CD4-positive, alpha-beta T cell treated with Interferon alpha-2 for 1 hour (primary cell): ENCODE measurements at places on chromosomes 11 and 22.

DNA sequence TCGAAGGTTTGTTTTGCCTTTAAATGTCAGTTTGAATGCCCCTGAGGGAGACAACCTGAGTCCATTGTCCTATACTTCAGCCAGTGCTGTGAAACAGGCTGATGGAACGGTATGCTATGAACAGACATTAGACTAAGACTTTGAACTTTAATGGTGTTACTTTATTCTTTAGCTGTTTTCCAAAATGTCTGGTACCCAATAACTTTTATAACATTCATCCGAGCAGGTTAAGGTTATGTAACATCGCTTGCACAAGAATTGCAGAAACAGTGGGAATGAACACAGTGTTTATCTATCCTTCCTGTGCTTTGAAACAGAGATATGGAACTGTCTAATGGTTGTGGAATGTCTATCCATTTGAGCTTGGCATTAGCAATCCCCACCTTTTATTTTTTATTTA lies 12.5 kb upstream of the PTS start:
- DNase-seq, result no peak

DNA sequence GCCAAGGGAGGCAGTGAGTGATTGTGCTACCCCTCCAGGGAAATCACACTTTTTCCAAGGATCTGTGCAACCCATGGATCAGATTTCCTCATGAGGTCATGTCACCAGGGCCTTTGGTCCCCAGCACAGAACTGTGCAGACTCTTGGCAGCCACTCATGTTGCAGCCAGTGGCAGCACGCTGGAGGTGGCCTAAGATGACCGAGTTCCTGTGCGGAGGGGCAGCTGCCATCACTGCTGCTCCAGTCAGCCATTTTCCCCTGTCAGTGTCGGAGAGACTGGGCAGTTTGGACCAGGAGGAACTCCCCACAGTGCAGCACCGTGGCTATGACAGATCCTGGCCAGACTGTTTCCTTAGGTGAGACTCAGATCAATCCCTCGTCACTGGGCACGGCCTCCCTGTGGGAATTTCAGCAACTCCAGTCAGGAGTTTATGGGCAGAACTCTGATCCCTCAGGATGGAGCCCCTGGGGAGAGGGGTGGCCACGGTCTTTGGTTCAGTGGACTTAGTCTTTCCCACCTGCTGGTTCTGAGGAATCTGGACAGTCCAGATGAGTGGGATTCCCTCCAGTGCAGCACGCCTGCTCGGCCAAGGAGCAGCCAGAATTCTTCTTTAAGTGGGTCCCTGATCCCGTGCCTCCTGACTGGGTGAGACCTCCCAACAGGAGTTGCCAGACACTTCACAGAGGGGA lies 194.6 kb upstream of the CARD18 start:
- DNase-seq, result no peak

- DNase-seq, result no peak
These were observed 70.8 kb downstream of the RNF169 start for GRCh38 chr11:74819400-74819799.

GRCh38 chr22:38345782-38346181 lies 28.5 kb upstream of the CSNK1E start:
- no peak for DNase-seq

DNA sequence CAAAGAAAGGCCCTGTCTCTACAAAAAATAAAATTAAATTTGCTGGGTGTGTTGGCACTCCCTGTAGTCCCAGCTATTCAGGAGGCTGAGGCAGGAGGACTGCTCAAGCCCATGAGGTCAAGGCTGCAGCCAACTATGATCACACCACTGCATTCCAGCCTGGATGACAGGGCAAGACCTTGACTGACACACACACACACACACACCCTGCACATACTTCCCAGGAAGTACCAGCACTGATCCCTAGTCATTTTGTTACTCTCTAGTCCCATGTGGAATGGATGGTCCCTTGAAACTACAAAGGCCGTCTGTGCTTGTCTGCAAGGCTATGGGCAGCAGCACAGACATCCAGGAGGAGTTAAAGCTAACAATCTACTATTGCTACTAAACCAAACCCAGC lies 59.7 kb upstream of the CYP2D6 start:
- DNase-seq, result no peak

DNA sequence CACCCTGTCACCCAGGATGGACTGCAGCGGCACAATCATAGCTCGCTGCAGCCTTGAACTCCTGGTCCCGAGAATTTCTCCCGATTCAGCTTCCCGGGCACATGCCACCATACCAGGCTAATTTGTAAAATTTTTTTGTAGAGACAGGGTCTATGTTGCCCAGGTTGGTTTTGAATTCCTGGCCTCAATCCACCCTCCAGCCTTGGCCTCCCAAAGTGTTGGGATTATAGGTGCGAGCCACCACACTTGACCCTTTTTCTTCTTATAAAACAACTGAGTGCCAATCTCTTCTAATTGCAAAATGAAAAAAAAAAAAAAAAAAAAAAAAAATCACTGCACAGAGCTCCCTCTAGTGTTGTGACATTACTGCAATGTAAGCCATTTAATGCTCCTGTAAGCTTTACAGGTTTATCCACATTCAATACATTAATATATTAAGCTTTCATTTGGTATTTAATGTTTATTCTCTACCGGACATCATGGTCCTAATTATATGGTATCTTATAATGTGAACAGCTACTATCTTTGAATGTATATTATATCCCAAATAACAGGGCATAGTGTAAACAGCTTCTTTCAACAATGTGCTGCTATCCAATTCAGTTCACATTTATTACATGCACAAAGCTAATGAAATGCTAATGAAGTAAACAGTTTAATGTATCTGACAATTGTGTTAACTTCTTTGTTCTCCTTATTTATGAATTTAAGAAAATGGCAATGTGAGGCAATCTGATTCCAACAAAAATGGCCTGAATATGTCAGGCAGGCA lies 44.6 kb downstream of the COPB1 start:
- peak; percentile 31 for DNase-seq
